ENCODE measurements at places on chromosomes 2 and 18.

DNA sequence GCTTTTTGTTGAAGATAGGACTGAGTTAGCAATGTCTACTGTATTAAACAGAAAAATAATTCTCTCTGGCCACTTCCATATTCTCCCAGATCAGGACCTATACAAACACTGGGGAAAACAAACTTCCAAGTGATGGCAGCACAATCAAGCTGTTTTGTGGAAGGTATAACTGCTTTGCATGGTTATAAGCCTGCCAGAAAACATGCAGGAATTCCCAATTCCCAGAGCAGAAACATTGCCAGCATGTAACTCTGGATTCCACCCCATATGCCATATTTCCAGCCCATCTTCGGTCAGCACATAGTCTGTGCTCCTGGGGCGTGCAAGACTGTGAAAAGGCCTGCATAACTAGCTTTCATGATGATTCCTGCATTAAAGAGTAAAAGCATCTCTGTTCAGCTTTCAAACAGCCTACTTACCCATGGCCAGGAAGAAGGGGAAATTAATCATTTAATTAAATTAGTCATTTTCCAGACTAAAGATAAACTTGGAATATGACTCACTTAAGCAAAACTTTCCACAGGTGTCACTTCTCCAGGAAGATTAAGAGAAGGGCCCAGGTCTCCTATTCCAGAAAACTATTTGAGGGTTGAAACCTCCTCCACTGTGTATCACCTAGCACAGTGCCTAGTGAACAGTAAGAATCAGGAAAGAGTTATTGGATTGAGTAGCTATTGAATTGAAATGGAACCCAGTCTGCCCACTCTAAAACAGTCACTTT, 280.5 kb downstream of the NRXN1 start:
- DNase-seq = no peak

- DNase-seq = no peak
Observed at GRCh38 chr2:85971366-85971765, 82.6 kb upstream of the ST3GAL5 start.

- DNase-seq = no peak
Observed at GRCh38 chr2:36559221-36559942, 38.6 kb downstream of the FEZ2 start.

GRCh38 chr2:112995346-112995920, 9.8 kb upstream of the IL36A start:
- no peak for DNase-seq

DNA sequence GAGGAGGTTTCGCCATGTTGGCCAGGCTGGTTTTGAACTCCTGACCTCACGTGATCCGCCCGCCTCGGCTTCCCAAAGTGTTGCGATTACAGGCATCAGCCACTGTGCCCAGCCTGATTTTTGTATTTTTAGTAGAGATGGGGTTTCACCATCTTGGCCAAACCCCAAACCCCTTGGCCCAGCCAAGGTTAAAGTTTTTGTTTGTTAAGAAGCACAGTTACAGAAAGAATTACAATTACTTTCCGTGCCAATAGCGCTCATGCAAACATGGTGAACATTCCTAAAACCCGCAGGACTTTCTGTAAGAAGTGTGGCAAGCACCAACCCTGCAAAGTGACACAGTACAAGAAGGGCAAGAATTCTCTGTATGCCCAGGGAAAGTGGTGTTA, 26.1 kb downstream of the ITSN2 start:
- DNase-seq = no peak

DNA sequence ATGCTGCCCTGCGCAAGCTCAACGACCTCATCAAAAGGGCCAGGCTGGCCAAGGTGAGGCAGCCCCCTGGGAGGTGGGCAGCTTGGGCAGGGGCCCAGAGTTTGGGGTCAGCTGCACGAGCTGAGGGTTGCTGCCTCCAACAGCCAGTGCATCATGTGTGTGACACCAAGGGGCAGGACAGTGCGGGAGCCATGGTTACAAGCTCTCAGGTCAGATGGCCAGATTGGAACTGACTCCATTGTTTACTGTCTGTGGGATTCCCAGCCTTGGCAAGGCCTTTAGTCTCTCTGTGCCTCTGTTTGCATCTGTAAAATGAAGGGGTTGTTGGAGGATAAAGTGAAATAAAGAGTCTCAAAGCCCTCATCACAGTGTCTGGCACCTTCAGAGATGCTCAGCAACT, 26.9 kb downstream of the EHD3 start:
- DNase-seq = no peak

DNA sequence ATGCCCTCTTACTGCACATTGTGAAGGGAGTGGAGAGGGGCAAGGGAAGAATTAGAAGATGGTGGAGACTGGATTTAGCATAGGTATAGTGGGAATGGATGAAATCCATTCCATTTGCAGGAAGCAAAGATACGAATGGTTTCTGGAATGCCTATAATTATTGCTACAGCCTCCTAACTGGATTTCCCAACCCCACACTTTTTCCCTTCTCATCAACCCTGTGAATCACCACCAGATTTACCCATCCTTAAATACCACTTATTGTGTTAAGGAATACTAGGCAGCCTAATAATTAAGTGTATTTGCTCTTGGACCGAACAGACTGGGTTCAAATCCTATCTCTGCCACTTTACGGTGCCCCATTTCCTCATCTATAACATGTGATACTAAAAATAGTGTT, 39.3 kb upstream of the CREB1 start:
- DNase-seq = no peak

DNA sequence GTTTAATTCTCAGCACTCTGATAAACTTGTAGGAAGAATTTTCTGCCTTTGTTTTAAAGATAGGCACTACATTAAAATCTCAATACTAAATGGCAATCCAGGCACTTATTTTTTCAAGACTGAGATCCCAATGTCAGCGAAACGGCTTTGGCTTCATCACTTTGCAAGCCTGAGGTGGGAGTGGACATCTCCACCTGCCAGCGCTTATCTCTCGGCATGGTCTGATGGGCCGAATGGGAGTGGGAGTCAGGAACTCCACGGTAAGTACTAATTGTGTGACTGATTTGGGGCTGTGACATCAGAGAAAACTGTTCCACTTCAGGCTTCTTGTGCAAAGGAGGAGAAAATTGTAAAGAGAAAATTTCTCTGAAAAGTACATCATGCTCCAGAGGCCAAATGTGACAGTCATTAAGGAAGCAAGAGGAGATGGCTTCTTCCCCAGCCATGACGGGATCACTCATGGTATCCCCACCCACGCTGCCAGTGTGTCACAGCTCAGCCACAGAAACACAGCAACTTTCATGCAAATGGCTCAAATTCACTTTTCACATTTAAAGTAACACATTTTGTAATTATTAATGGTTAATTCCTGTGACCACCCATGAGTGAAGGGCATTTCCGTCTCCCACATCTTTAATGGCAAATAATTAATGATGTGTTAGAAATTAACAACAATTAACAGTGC, 385.5 kb upstream of the HNRNPA3 start:
- DNase-seq = no peak

Data from stimulated activated CD4-positive, alpha-beta T cell treated with anti-CD3 and anti-CD28 coated beads, Interleukin-15, amount 100 ng/mL, for 1 hour (primary cell).